Activated T-helper 1 cell treated with Interleukin-2 at 50 U/mL for 16 hours (primary cell): ENCODE measurements at places on chromosomes 7 and 10.

DNA sequence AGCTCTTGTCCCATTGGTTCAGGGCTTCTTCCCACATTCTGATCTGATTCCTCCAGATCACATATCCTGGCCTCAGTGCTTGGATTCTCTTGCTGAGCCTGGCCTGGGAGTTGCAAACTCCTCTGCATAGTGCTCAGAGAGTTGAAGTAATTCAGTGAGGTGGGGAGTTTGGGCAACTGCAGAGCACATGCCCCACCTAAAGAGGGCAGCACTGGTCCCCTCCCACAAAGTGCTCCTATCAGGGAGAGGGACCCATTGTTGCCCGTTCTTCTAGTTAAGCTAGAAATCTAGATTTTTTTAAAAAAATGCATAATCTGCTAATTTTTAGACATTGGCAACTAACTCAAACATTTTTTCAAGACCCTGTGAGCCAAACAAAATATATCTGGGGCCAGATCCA is 45.1 kb downstream of the CHN2 start:
- no peak for DNase-seq

DNA sequence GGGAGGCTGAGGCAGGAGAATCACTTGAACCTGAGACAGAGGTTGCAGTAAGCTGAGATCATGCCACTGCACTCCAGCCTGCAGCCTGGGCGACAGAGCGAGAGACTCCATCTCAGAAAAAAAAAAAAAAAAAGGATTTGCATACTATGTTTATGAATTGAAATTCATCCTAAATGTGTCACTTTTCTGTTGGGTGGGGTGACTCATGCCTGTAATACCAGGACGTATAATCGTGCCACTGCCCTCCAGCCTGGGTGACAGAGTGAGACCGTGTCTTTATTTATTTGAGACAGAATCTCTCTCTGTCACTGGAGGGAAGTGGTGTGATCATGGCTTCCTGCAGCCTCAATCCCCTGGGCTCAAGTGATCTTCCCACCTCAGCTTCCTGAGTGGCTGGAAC is 5.8 kb downstream of the ZNF212 start:
- no peak for DNase-seq

DNA sequence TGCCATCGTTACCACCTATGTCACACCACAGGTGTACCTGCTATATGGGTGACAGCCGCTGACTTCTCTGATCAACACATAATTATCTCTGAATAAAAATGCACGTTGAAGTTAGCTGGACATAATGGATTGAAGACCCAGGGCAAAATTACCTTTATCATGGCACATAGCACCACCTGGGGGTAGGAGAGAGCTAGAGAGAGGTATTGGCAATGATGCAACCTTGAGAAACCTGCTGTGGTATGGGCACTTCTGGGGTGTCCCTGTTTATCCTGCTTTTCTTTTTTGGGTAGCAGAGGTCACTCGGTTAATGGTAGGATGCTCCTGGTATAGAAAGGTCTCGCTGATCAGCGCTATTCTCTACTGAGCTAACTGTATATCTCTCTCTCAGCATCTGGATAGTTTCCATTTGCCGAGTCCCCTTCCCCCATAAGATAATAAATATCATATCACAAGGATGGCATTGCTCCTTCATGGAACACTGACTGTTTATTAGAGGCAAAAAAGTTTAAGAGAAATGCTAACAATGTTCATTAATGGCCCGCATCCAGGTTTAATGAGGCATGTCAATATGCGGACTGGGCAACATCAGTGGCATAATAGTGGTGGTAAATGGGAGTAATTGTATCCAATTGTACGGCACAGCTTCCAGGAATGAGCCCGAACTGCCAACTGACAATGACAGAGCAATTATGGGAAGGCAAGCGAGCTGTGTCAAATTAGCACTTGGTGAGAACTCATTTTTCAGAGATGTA is 323.1 kb downstream of the TFEC start:
- no peak for DNase-seq

- DNase-seq = no peak
Observed at GRCh38 chr7:148584154-148584827, 6.3 kb upstream of the C7orf33 start.

- DNase-seq = no peak
Observed at GRCh38 chr7:104126411-104126841, 81.4 kb downstream of the ORC5 start.

DNA sequence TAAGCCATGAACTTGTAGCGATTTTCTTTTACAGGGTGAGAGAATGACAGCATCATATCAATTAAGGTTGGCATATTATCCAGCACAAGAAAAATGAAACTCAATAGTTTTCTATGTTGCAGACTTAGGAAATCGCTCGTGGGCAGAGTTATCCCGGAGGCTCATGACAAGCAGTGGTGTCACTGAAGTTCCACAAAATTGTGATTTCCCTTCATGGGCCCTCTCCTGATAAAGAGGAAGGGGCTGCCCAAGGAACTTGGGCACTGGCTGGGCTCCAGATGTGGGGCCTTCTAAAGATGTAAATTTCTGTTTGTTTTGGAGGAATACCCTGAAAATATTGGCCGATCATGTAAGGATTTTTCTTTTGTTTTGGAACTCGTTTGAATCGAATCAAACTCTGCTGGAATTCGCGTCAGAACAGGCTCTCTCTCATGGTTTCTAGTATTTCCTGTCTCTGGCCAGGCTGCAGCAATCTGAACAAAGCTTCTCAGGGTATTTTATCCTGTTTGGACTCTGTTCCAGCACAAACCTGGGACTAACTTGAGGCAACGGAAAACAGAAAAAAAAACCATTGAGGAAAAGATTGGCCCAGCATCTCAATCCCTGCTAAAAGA is 340.6 kb upstream of the NRP1 start:
- DNase-seq = no peak

DNA sequence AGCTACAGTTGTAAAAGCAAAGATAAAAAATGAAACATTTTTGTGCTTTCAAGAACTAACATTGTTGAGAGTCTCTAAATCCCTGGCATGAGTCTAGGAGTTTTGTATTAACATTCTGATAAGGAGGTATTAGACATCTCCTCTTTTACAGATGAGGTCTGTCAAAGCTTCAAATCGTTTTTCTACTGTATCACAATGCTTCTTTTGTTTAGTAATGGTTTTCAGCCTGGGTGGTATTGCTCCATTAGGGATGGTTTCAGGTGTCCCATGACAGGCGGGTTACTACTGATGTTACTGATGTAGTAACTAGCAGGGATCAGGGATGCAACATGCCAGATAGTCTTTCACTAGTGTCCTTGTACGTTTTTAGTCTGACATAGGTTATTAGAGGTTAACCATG is 27.4 kb downstream of the STAM start:
- no peak for DNase-seq

DNA sequence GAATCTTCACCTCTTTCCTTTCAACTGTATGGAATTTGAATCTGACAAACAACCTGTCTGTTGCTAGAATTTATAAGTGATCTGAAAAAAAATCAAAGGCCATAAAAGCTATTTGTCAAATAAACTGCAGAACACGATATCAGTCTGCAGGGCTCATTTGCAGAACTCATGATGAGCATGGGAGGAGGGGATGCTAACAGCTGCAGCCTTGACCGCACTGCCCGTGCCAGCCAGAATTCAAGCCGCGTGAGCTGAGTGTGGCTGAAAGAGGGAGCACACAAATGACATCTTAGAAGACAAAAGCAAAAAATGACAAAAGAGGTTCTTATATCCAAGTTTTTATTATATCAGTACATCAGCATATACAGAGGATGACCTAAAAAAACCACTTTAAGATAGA is 15.7 kb downstream of the LRRTM3 start:
- DNase-seq = no peak

DNA sequence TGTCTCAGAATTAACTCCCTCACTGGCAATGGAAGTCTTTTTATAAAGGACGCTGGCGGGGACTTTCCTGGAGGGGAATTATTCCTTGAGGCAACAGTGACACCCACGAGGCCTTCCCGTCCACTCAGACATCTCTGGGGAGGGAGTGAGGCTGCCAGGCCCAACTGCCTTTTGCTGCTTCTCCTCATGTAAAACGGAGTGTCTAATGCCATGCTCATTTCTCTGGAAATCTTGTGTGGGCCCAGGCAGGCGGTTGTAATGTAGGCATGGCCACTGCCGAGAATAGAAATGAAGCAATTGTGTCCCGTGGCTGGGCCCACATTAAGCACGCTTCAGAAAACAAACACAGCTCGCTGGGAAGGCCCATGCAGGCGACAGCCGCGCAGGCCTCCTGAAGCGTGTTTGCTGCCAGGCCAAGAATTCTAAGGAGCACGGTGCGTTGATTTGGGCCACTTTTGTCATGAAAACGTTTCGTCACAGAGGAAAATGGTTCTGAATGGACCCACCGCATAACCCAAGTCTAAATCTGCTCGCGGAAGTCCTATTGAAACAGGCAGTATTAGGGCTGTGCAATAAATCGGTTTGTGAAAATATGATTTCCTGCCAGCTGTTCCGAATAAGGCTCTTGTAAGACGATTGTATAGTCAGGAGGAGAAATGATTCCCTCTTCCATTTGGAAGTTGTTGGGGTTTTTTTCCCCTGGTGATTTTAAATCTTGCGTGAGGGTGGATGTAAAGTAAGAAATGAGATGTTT is 104.2 kb upstream of the CHST15 start:
- no peak for DNase-seq

DNA sequence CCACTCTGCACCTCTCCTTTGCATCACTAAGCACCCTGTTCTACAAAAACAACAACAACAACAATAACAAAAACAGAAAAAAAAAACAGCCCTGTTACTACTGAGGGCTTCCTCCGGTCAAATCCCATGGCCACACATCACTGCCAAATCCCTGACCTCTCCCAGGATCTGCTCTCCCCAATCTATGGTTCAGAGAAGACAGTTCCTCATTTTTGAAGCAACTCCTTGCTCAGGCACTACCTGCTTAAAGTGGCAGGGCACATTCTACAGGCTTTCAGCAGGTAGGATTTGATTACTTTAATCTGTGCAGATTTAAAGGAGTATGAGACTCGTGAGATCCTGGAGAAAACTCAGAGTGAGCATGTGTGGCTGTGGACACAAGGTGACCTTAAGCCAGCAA is 46.9 kb downstream of the PIK3CG start:
- no peak for DNase-seq

DNA sequence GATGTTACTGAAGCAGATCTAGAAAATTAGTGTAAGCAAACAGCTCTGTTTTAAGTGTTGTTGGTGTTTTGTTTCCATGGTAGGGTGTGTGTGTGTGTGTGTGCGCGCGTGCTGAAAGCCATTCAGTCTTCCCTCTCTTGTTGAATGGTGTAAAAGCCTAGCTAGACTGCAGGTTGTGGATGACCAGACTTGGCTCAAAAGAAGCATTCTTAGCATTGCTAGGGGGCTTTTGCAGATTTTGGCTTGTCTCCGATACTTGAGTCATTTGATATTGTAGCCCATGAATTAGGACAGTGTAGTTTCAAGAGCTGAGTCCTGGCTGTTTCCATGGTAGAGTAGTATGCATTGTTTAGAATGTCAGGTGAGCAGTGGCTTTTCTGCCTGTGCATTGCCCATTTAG is 99.1 kb downstream of the SND1 start:
- no peak for DNase-seq

DNA sequence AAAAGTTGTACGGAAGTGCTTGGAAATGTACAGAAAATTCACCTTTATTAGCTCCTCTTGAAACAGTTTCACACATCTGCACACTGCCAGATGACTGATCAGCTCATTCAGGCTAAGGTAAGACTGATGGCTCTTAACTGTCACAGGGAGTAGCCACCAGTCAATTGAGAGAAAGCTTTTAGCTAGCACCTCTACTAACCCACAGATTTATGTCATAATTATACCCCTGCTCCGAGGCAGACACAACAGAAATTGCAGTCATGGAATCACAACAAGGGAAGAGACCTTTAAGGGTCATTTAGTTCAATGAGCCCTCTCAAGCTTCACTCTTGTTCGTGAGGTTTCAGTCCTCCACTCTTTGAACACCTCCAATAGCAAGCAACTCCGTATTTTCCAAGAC is 235.4 kb downstream of the TRIL start:
- no peak for DNase-seq

- no peak for DNase-seq
Observed at GRCh38 chr7:39621784-39622411, 1.5 kb upstream of the RALA start.

GRCh38 chr10:344582-345200 is 209.4 kb downstream of the ZMYND11 start:
- no peak for DNase-seq
